Omental fat pad (tissue), 4 donors: ENCODE measurements at places on chromosomes 1 and 21. TPM values are rescaled to one million over a fixed set of nuclear protein-coding genes. Genes with fewer than 3 reads are reported as not detected.

Gene IVL
- not detected for total RNA-seq

DNA sequence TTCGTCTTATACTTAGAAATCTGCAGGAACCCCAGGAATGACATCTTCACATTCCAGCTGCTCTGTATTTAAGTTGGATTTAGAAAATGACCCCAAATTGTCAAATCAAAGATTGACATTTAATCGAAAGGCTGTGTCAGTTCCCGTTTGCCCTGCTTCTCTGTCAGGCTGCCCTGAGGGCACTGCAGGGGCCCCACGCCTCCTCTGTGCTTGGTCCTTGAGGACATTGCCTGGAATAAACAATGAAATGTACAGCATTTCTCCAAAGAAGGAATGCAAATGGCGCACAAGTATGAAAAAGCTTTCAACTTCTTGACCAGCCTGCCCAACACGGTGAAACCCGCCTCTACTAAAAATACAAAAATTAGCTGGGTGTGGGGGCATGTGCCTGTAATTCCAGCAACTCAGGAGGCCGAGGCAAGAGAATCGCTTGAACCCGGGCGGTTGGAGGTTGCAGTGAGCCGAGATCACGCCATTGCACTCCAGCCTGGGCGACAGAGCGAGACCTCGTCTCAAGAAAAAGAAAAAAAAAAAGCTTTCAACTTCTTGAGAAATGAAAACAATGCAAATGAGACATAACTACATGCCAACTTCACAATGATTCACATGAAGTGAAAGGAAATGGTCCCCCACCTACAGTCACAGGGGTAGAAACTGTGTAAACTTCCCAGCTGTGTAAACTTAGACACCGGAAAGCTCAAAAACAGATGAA, 3.0 kb downstream of the TMPRSS3 start:
- no peak for DNase-seq

DNA sequence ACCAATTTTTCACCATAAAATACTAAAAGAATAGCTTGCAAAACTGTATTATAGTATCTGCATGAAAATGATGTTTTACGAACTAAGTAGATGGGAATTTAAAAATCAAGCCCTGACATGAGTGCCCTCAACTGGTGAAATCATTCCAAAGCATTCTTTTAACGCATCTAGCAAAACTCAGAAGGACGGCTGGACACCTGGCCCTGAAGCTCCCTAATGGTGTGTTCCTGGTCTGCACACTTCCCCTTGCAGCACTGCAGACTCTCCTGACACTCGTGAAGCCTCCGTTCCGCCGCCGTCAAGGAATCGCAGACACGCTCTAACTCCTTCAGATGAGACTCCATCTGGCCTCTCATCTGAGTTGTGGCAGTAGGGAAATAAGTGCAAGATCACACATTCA, 39.9 kb downstream of the ODF2L start:
- no peak for DNase-seq

GRCh38 chr1:210653771-210654170, 325.1 kb downstream of the HHAT start:
- no peak for DNase-seq

GRCh38 chr1:86271046-86271445, 114.5 kb upstream of the COL24A1 start:
- no peak for DNase-seq

DNA sequence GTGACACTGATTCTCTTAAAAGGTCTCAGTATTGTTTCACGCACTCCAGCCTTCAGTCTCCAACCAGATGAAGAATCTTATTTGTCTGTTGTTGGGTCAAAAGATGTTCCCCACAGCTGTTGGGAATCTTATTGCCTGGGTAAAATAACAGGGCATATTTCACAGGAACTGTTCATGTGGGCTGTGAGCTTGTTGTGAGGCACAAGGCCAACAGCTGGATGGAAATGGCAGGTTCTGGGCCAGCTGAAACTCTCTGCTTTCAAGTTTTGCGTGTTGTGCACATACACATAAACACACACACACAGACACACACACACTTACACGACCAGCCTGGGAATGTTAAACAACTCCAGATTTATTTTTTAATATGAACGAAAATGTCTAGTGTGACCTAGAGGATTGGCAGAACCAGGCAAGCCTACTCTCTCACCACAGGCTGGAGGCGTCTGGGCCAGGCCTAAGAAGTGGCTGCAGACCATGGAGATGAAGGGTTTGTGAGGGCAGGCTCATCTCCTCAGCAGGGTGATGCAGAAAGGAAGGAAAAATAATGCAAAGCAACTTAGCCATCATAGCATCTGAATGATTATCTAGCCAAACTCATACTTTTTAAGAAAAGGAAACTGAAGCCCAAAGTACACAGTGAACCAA, 357.0 kb downstream of the TTLL7 start:
- DNase-seq: no peak

DNA sequence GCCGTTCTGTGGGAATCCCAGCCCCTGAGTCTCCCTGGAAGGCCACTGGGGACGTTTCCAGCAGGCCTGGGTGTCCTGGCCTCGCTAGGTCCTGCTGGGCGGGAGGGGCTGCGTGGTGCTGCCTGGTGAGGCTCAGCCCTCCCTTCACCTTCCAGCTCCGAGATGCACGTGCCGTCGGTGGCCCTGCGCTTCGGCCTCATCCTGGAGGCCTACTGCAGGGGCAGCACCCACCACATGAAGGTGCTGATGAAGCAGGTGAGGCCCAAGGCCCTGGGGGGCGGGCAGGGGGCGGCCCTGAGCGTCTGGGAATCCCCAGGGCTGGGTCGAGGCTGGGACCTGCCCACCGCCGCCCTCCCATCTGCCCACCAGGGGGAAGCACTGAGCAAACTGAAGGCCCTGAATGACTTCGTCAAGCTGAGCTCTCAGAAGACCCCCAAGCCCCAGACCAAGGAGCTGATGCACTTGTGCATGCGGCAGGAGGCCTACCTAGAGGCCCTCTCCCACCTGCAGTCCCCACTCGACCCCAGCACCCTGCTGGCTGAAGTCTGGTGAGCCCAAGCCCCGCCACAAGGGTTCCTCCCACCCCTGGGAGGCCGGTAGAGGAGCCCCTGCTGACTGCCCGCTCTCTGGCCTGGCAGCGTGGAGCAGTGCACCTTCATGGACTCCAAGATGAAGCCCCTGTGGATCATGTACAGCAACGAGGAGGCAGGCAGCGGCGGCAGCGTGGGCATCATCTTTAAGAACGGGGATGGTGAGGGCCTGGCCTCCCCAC, 70.3 kb downstream of the PIK3CD start:
- no peak for DNase-seq
